Spinal cord (tissue), 10 donors: ENCODE measurements at places on chromosomes 12 and 14. TPM values are rescaled to one million over a fixed set of nuclear protein-coding genes. Genes with fewer than 3 reads are reported as not detected.

Gene TAS2R43
- 3.4 TPM for total RNA-seq

Gene FERMT2
- total RNA-seq: 158 TPM

Gene CLEC9A
- total RNA-seq: 0.59 TPM

Gene CCDC38
- not detected for total RNA-seq

Gene FZD10
- 9.9 TPM for total RNA-seq

Gene MAP1LC3B2
- total RNA-seq: 3.8 TPM
